ENCODE measurements at places on chromosomes 7 and 10. TPM values are rescaled to one million over a fixed set of nuclear protein-coding genes. Genes with fewer than 3 reads are reported as not detected.

PIK3CG gene
- total RNA-seq, result 0.98 TPM

SLC16A9 gene
- total RNA-seq, result 9.8 TPM

CRHR2 gene
- total RNA-seq, result 0.98 TPM

ELAPOR2 gene
- 22.4 TPM for total RNA-seq

INHBA gene
- 7.9 TPM for total RNA-seq

CYP3A4 gene
- not detected for total RNA-seq

DNA2 gene
- 20.7 TPM for total RNA-seq

PLEKHS1 gene
- not detected for total RNA-seq

IL2RA gene
- total RNA-seq, result not detected

OR13A1 gene
- not detected for total RNA-seq

C10orf90 gene
- 0.49 TPM for total RNA-seq

SFTPA2 gene
- total RNA-seq, result 0.25 TPM

SPDYE6 gene
- not detected for total RNA-seq

KAZALD1 gene
- 0.25 TPM for total RNA-seq

GRB10 gene
- total RNA-seq, result 49.9 TPM

COG5 gene
- 26.3 TPM for total RNA-seq

PNLIPRP1 gene
- not detected for total RNA-seq

INMT gene
- under 0.01 TPM for total RNA-seq

ANKRD7 gene
- total RNA-seq, result 1.7 TPM

OGDHL gene
- 3.9 TPM for total RNA-seq

PRLHR gene
- 2.0 TPM for total RNA-seq

ASIC3 gene
- 1.2 TPM for total RNA-seq

CHCHD3 gene
- total RNA-seq, result 45.2 TPM

ADAM8 gene
- total RNA-seq, result 0.98 TPM

NCF1 gene
- total RNA-seq, result not detected

NUTM2E gene
- total RNA-seq, result 2.2 TPM

GRID1 gene
- 8.6 TPM for total RNA-seq

ZNF503 gene
- 0.98 TPM for total RNA-seq

PPP1R3A gene
- total RNA-seq, result not detected

CHST12 gene
- 2.2 TPM for total RNA-seq

NEBL gene
- total RNA-seq, result 43.0 TPM

HOXA1 gene
- not detected for total RNA-seq

CYP26C1 gene
- 0.25 TPM for total RNA-seq

PPRC1 gene
- 8.4 TPM for total RNA-seq

CRYGN gene
- 0.25 TPM for total RNA-seq

CNPY1 gene
- 0.74 TPM for total RNA-seq

NPFFR1 gene
- 1.5 TPM for total RNA-seq

PDE6C gene
- total RNA-seq, result not detected

RBM48 gene
- 20.9 TPM for total RNA-seq

PRSS37 gene
- not detected for total RNA-seq
